ENCODE measurements at places on chromosomes 16 and 17.

DNA sequence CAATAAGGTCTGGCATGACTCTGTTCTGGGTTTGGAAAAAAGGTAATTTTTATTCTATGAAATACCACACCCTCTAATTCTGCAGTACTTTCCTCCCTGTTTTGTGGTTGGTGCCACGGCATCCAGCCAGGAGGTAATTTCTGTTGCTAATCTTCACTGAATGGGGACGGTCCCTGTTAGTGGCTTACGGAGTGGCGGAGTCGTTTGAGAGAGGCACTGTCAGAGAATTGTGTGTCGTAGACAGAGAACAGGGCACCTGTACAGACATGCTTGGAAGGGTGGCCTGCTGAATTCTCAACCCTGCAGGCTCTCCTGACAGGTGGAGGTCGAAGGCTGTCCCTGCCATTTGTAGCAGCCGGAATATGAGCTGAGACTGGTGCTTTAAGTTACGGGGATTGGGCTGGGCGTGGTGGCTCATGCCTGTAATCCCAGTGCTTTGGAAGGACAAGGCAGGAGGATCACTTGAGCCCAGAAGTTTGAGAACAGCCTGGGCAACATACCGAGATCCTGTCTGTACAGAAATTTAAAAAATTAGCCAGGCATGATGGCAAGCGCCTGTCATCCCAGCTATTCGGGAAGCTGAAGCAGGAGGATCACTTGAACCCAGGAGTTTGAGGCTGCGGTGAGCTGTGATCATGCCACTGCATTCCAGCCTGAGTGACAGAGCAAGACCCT, 33.2 kb downstream of the EEF2K start:
- no peak for DNase-seq

GRCh38 chr17:59277031-59277430, 54.4 kb upstream of the YPEL2 start:
- no peak for DNase-seq

- no peak for DNase-seq
These were observed 107.1 kb downstream of the AMFR start for GRCh38 chr16:56317998-56318826.

DNA sequence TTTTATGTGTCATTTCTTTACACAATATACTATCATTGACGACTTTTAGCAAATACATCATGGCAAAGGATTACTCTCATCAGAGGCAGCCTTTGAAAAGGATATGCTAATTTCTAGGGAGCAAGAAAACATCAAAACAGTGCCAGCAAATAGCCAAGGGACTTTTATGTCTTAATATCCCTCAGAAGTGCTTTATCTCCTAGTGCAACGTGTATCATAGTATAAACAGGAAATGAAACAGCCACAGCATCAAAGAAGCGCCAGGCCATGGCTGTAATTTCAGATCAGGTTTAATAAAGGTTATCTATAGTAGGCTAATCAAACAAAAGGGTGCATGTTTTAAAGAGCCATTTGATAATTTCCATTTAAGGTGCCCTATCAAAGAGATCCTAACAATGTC, 159.9 kb downstream of the AXIN2 start:
- DNase-seq: no peak

DNA sequence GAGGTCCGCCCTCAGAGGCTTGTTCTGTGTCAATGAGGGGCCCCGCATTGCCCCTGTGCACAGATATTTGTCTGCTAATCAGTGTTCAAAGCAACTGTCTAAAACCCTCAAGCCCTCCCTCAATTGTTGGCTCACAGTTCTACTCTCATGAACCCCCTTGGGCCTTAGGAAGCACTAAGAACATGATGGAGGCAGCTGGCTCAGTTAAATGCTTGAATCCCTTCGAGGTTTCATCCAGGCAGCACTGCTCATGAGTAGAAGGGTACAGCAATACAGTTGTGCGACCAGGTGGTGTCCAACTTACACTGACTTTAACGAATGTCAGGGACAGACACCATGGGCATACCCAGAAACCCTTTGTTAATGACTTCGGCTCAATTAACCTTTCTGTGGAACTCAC, 89.2 kb upstream of the WSCD1 start:
- DNase-seq: no peak

- DNase-seq: peak; percentile 62
These were observed 14.7 kb downstream of the DLG4 start for GRCh38 chr17:7204828-7205461.

Measured in esophagus squamous epithelium (tissue), 5 donors.